Stomach (tissue), 19 donors: ENCODE measurements at places on chromosomes 3 and 15. TPM values are rescaled to one million over a fixed set of nuclear protein-coding genes. Genes with fewer than 3 reads are reported as not detected.

- DNase-seq: peak; percentile 23
These were observed 242.9 kb downstream of the WNT5A start for GRCh38 chr3:55244247-55244646.

- no peak for DNase-seq
These were observed 22.8 kb downstream of the TTC14 start for GRCh38 chr3:180624714-180625113.

GRCh38 chr3:39794880-39795279 lies 14.5 kb upstream of the MYRIP start:
- no peak for DNase-seq

The PP2D1 gene
- total RNA-seq: not detected

The SLC24A5 gene
- not detected for total RNA-seq

DNA sequence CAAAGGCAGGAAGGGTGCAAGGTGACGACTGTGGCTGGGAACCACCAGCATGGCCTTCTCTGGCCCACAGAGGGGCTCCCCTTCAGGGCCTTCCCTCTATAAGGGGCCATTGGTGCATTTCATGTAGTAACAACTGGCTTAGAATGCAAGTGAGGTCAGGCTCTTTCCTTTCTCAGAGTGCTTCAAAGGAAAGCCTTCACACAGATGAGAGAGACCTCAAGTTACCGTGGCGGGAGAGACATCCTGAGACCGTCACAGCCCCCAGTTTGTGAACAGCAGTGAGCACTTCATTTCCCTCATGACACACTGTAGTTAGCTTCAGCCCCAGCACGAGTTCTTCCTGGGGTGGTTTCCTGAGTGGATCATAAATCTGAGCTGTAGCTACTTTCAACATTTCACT lies 96.6 kb upstream of the LIMD1 start:
- peak; percentile 60 for DNase-seq

GRCh38 chr3:13951184-13951583 lies 71.3 kb upstream of the WNT7A start:
- DNase-seq: no peak

The SLITRK3 gene
- total RNA-seq: 0.72 TPM
